DMS 273 treated with DMSO at 0.1 percent for 48 hours (cell line): ENCODE measurements at places on chromosomes 6 and 20.

- DNase-seq = no peak
Observed at GRCh38 chr6:164072240-164072666, 657.7 kb downstream of the QKI start.

GRCh38 chr6:154821638-154822037 lies 88.4 kb downstream of the SCAF8 start:
- DNase-seq = no peak

DNA sequence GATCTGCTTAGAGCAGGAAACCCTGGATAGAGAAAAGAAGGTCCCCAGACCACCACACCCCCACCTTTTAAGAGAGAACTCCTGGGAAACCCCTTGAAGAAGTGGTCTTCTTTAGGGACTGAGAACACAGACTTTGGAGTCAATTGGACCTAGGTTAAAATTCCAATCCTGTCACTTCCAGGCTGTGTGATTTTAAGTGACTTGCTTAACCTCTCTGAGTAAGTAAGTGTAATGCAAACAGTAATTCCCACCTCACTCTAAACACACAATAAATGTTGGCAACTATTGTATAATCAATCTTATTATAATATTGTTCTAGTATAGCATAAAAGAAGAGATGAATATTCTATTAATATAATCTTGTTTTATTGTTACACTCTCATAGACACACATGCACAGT lies 3.3 kb downstream of the TFEB start:
- DNase-seq = no peak

DNA sequence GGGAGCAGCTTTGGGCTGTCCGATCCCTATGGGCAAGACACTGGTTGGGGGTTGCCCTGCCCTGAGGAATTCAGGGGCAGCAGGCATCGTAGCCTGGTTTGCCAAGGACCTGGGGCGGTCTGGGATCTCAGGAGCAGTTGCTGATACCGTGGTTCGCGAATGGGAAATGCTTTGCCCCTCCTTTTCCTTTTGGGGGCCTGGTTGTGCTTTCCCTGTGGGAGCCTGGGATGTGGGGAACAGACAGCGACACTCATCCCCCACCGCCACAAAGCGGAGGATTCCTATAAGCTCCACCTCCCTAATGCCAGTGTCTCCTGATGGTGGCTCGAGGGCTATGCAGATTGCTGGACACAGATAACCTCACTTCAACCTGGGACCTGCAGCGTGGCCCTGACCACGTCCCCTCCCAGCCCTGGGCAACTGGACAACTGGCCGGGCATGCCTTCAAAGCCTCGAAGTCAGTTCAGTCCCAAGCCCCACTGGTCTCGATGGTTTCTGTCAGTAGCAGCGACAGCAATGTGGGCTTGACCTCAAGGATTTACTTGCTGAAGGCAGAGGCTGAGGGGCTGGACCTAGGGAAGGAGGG lies 3.3 kb downstream of the CEBPB start:
- no peak for DNase-seq

DNA sequence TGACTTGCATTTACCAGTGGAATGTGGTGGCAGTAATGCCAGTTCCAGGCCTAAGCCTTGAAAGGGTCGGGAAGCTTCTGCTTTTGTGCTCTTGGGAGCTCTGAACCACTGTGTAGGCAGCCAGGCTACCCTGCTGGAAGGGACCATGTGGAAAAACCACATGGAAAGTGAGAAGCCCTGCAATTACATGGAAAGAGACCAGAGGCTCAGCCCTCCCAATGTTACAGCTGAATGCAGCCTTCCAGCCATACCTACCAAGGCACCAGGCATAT lies 14.9 kb upstream of the KCNB1 start:
- no peak for DNase-seq

DNA sequence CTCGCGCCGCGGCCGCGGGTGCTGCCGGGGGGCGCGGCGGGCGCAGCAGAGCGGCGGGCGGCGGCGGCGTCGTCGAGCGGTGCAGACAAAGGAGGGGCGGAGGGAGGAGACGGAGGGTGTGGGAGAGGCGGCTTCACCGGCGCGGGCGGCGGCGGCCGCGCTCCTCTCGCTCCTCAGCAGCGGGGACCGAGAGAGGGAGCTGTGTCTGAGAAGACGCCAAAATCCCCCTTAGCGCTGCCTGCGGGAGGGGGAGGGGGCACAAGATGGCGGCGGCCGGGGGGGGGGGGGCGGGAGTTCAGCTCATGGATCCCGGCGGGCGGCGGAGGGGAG lies 296 bp downstream of the ADNP start:
- no peak for DNase-seq

DNA sequence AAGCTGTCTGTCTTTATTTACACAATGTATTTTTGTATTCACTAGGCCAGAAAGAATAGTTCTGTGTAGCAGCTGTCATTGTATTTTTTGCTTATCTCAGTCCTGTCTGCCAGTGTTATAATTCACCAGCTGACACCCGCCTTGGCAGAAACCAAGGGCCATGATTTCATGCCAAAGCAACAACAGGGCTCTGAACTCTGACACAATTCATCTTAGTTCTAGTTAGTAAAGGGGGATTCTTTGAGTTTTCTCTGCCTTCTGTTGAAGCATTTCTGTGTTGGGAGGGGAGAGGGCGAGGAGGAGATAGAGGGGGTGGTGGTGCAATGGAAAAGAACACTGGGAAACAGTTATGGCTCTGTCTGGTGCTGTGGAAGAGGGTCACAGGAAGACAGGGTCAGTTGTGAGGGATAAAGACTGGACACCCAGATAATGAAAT lies 684.6 kb upstream of the MARCKS start:
- DNase-seq = peak; percentile 81

DNA sequence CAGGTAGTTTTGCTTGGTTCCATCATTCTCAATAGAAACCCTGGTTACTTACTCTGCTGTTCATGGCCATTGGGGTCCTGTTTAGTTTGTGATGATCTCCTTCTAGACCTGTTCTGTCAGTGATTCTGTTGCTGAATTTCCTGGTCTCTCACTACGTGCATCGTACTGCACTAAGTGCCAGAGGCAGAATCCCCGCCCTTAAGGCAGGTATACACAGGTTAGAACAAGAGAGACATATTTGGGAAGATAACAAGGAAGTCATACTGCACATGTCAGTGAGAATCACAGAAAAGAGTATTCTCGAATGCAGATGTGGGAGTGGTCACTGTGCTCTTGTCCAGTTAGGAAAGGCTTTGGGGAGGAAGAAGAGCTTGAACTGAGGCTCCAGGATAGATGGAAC lies 148.1 kb upstream of the MYLIP start:
- DNase-seq = no peak

GRCh38 chr6:125781314-125781868 lies 9.4 kb upstream of the NCOA7 start:
- DNase-seq = peak; percentile 70

DNA sequence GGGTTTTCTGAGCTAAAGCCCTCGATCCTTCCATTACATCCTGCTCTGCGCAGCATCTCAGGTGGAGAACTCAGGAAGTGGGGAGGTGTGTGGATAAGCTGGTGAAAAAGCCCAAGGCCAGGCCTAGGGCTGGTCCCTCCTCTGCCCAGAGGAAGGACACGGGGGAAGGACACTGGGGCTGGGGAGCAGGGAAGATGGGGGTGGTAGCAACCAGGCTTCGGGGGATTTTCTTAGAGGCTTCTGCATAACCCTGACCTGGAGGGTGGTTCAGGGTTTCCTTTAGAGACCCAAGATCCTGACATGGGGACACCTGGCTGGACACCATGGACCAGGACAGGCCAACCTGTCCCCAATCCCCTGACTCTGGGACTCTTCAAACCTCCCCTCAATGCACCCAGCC lies 37.9 kb downstream of the SUN5 start:
- DNase-seq = no peak

DNA sequence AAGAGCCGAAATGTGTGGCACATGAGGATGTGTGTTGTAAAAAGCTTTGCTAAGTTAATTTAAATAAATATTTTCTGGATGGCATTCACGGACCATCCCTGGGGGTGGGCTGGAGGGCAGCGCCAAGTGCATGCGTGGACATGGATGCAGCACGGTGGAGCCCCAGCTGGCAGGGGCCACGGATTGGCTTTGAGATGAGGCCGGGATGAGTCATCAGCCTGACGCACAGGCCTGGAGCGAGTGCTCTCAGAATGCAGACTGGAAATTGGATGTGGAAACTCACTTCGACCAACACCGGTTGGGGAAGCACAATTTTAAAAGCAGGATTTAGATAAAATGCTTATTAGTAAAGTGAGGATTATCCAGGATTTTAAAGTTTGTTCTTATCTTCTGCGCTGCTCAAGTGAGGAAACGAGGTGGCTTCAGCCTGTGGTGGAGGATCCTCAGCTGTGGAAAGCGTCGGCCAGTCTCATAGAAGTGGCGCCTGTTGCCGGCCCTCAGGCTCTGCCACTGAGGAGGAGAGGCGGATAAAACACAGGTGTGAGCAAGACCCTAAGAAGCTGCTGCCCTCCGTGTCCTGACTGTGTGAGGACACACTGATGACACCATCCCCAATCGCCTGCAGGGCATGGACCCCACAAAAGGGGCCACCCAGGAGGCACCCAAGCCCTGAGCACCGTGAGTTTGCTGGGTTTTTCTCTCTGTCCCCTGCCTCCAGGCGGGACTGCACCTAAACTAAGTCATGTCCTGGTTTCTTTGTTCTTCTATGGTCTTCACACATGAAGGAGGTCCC lies 279.7 kb downstream of the CDH4 start:
- DNase-seq = no peak

GRCh38 chr6:122610690-122611455 lies 668 bp downstream of the PKIB start:
- no peak for DNase-seq

DNA sequence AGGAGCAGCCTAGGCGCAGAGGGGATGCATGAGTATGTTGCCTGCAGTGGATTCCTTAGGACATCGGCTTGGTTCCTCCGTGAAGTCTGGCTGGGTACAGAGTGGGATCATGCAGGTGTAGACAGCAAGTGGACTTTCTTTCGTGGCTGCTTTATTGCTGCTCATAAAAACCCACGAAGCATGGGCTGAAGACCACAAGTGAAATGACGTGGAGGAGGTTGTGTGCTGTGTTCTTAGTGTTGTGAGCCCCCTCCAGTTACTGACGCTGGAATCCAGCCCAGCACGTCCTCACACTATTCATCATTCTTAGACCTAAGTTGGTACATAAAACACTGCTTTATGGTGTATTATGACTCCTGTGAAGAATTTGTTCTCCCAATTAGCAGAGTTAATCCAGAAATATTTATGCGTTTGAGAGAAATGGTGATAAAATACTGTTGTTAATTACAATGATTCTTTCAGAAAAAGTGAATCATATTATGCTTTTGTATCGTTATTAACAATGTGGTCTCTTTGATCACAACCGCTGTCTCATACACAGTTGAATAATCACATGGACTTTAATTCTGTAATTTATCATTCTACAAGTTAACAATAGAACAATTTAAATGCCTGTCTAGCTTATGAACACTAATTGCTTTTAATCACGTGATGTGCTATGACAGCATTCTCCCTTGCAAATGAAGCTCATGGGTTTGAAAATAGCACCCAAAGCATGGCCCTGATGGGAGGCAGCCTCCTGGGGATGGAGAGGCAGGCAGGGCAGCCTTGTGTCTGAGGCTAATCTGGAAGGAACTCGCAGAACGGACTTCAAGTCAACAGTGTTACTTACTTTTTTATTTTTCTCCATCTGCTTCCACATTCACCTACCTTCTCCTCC lies 233.9 kb upstream of the SYNDIG1 start:
- no peak for DNase-seq
